ENCODE measurements at places on chromosomes 7 and 10. TPM values are rescaled to one million over a fixed set of nuclear protein-coding genes. Genes with fewer than 3 reads are reported as not detected.

DNA sequence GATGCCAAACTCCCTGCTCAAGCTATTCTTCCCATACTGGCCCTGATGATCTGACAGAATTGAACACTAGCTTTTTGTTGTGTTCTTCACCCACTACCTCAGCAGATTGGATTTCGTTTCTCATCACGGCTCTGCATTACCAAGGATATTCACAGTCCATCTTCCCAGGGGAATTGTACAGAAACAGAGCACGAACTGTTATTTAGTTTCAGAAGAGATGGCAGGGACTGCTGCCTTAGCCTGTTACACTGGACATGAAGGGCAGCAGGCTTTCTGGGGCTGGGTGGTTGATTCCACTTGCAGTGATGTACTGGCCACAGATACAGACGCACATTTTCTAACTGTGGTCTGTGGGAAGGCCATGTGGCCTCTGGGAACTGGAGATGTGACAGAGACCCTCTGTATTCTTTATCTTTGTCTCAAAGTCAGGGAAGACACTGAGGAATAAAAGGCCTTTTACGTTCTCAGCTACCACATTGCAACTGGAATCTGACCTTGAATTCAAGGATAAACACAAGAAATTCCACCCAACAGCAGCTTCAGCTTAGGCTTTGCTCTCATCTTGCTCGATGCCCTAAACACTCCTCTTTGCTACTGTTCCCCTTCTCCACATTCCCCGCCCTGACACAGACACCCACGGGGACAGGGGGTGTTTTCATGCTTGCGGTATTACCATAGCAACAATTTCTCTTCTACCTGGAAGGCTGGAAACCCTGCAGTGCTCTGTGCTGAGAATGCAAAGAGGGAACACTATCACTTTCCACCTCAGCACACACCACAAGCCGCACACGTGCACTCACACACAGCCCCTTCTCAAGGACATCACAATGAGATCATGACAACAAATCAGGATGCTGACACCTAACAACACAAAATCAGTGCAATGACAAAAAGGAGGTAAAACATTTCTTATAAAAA is 81.7 kb downstream of the RNF216 start:
- no peak for DNase-seq

COBL gene
- 6.3 TPM for polyA plus RNA-seq

DNA sequence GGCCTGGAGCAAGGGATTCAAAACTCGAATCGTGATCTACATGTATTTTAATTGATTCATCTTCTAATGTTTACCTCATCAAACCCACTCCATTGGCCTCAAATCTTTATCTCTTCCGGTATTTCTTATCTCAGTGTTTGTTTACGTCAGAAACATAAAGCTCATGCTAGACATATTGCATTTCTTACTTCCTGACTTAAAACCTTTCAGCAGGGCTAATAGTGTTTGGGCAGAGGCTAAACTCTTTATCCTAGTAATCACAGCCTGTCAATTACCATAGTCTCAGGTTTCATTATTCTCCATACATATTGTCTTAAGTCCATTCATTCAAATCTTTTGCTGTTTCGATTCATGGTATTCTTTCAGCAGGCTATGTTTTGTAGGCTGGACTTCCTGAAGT is 81.3 kb upstream of the AGR3 start:
- peak; percentile 25 for DNase-seq

DNA sequence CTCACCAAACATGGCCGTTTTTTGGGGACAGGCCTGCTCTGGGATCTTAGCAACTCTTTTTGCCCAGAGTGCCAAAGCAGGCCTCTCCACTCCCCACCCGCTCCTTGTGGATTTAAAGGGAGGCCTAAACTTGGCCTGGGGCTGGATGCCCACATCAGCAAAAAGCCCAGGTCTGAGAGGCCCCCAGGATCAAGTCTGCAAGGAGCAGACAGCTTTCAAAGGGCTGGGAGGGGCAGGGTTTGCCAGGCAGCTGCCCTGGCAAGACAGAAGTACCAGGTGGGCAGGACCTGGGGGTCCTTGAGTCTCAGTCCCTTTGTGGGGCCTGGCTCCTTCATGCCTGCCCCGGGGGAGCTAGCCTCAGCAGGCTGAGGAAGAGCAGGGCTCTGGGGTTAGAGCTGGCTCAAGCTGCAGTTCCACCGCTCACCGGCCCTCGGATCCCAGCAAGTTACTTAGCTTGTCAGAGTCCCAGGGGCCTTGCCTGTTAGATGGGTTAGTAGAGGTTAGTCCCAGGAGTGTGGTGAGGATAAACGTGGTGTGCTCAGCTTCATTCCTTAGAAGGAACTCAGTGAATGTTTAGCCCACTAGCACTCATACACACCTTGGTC is 56.2 kb downstream of the ARHGAP22 start:
- no peak for DNase-seq

ITIH2 gene
- polyA plus RNA-seq: 0.08 TPM

GRCh38 chr7:98058186-98058585 is 48.5 kb upstream of the LMTK2 start:
- no peak for DNase-seq

ANKRD2 gene
- polyA plus RNA-seq: 1.2 TPM

- DNase-seq: no peak
Measured at GRCh38 chr10:6823770-6824169, 243.7 kb upstream of the PRKCQ start.

- no peak for DNase-seq
Measured at GRCh38 chr10:122658356-122659049, 41.1 kb downstream of the C10orf120 start.

DNA sequence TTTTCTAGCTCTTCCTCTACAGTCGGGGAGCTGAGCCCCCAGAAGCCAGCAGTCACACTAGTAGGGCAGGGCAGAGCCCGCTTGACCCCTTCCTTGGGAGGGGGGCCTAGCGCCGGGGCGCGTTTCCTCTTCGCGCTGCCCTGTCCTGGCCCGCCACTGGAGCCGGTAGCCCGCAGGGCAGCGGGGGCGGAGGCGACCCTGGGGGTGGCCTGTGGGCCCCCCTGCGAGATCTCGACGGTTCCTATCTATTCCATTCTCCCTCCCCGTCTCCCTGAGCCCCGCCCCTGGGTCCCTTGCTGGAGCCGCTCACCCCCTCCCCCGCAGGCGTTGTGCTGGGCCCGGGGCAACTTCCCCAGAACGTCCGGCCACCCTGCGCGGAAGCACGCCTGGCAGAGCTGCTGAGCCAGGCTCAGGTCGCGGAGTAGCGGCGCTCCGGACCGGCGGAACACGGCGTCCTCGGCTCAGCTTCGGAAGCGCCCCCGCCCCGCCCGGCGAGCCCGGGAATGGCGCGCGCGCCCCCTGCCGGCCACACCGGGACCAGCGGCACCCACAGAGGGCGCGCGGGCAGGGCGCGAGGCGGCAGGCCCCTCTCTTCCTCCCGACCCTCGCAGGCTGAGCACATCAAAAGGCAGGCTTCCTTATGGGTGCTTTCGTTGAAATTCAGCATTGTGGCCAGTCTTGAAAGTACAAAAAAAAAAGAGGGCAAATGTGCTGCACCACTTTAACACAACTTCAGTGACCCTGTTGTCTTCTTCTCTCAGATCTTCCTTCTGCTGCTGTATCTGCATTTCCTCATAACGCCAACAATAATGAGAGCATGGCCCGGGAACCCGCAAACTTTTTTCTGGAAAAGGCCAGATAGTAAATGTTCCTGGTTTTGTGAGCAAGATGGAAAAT is 327.6 kb downstream of the TNS3 start:
- DNase-seq: peak; percentile 75

LRWD1 gene
- polyA plus RNA-seq: 12.3 TPM

BLNK gene
- polyA plus RNA-seq: 4.1 TPM

DNA sequence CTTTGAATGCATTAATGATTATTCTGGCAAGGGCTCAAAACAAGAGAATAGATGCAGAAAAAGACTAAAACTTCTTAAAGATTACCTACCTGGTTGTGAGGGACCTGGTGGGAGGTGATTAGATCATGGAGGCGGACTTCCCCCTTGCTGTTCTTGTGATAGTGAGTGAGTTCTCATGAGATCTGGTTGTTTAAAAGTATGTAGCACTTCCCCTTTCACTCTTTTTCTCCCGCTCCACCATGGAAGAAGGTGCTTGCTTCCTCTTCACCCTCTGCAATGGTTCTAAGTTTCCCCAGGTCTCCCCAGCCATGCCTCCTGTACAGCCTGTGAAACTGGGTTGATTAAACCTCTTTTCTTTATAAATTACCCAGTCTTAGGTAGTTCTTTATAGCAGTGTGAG is 226.6 kb downstream of the ARHGAP12 start:
- DNase-seq: no peak

DNA sequence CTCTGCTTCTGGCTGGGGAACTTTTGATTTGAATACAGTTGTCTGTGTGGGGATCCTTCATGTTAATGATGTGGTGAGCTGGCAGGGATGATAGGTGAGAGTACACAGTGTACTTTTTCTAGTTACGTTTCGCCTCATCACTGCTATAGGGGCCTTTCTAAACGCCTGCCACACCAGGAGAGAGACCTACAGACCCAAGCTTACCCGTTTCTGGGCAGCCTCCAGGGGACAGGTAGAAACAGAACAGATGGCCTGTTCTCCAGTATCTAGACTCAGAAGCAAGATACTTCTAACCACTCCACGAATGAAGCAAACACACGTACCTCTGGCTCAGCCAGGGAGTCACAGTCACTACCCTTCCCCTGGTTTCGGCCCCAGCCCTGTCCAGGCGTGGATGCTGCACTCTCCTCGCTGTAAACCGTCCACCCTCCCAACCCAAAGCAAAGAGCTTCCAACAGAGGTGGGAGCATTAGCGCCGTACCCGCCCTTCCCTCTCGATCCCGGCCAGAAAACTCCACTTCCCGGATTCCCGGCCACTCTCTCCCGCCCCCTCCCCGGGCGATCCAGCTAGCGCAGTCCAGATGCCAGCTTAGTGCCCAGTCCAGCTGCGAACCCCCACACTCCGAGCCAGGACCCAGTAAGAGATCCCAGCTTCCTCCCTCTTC is 1.2 kb downstream of the CCDC6 start:
- peak; percentile 49 for DNase-seq

Data from lung (tissue), 17 donors.